Retina (tissue), 1 donor: ENCODE measurements at places on chromosomes 12 and 14.

DNA sequence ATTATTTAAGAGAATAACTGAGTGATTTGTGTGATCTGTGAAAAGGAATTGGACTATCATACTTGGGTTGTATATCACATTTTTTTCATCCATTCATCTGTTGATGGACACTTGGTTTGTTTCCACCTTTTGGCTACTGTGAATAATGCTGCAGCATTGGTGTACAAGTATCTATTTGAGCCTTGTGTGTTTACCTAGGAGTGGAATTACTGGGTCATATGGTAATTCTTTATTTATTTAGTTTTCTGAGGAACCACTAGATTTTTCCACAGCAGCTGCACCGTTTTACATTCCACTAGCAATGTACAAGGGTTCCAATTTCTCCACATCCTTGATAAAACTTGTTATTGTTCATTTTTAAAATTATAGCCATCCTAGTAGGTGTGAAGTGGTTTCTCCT is 56.1 kb downstream of the APAF1 start:
- no peak for DNase-seq

DNA sequence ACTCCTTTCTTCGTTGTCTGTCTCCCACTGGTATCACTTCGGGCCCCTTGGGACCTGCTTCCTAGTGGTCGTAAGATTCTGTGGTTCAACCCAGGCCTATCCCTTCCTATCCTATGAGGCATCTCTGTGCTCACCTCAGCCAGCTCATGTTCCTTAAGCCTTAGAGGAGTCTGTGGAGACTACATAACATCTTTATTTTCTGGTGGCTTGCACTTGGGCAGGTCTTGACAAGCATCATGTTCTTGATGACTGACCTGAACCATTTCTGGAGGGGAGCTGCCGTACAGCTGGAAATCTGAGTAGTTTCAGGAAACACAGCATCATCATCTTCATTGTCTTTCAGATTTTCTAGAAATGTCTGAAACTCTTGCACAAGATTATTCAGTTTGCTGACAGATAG is 69.3 kb downstream of the PPFIBP1 start:
- DNase-seq = no peak

- DNase-seq = no peak
Observed at GRCh38 chr14:92577321-92577742, 63.8 kb downstream of the RIN3 start.

- peak; percentile 67 for DNase-seq
Observed at GRCh38 chr12:70733385-70733784, 96.2 kb upstream of the PTPRB start.

GRCh38 chr12:8145754-8146441 is 10.9 kb upstream of the ZNF705A start:
- DNase-seq = peak; percentile 80

DNA sequence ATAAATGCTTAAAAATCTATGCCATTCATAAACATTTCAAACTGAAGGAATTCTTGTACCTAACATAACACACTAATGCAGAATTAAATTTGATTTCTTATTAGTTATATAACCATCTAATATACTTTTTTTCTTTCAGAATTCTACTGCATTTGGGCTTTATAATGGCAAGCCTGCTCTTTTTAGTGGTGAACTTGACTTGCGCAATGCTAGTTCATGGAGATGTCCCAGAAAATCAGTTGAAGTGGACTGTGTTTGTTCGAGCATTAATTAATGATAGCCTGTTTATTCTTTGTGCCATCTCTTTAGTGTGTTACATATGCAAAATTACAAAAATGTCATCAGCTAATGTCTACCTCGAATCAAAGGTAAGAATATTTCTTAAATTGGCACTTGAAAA is 47.3 kb downstream of the GPR137C start:
- no peak for DNase-seq

- DNase-seq = peak; percentile 78
Observed at GRCh38 chr14:95432144-95433093, 84.0 kb downstream of the SYNE3 start.

- DNase-seq = no peak
Observed at GRCh38 chr14:102849526-102850379, 72.5 kb downstream of the TRAF3 start.

GRCh38 chr14:100246809-100247428 is 8.0 kb downstream of the YY1 start:
- peak; percentile 54 for DNase-seq

DNA sequence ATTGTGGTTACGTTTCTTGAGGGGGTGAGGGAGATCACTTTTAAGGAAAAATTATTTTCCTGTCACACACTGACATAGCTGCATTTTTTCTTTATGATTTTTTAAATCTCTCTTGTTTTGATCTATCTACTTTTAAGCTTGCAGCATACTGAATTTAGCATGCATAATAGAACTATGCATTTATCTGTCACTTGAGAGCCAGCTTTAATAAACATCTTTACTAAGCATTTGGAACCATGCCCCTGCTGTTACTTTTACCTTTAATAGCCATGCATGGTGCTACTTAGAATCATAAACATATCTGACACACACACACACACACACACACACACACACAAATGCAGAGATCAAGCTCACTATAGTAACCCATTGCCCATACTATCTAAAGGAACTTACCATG is 486.2 kb downstream of the NELL2 start:
- DNase-seq = no peak

DNA sequence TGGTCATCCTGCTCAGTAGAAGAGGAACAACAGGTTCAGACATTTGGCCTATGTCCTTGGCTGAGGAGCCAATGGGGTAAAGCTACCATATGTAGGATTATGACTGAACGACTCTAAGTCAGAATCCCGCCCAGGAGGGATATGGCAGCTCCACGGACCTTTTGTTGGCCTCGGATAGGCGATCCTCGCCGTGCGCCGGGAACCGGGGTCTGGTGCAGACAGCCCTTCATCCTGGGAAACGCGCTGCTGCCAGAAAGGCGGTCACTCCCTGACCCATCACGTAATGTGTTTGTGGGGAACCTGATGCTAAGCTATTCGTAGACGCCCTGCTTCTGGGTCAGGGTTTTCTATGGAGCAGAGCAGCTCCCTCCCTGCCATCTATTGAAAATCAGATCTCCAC is 178.9 kb upstream of the ALG10B start:
- DNase-seq = no peak

- no peak for DNase-seq
Observed at GRCh38 chr14:57071639-57072038, 197.1 kb downstream of the EXOC5 start.

GRCh38 chr12:112524676-112525425 is 106.1 kb downstream of the PTPN11 start:
- no peak for DNase-seq

GRCh38 chr12:98754095-98754494 is 109.0 kb downstream of the APAF1 start:
- DNase-seq = no peak

- no peak for DNase-seq
Observed at GRCh38 chr14:38290601-38291188, 34.8 kb upstream of the CLEC14A start.

DNA sequence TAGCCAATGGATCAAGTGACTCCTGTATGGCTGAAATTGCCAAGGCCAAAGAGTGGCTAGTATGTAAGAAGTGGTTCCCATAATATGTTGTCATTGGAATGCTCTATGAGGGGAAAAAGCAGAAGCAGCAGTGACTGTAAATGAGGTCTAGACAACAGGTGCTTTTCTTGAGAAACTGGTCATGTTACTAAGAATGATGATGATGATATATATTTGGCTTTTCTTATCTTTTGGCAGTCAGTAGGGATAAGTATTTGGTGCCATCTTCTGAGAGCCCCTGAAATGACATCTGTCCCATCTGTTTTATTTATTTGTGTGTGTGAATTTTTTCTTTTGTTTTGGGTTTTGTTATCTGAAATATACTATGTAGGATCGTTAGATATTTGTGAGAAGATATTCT is 141.7 kb downstream of the SYT1 start:
- DNase-seq = no peak

DNA sequence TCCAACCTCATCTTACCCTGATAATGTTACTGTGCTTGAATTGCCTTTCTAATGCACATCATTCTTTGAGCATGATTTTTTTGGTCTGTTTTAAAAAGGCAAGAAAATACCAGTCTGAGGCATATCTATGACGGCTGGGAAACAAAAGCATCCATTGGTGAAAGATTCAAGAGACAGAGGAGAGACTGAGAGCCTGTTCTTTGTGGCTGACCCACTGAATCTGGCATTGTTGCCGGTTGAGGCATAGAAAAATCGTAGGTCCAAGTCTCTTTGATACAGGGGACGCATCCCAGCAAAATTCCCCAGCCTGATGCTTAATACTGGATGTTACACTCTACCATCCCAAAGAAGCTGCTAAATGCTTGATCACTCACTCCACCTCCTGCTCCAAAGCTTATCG is 2.9 kb upstream of the KLHL42 start:
- DNase-seq = no peak

- no peak for DNase-seq
Observed at GRCh38 chr14:89247457-89248122, 169.4 kb downstream of the FOXN3 start.

DNA sequence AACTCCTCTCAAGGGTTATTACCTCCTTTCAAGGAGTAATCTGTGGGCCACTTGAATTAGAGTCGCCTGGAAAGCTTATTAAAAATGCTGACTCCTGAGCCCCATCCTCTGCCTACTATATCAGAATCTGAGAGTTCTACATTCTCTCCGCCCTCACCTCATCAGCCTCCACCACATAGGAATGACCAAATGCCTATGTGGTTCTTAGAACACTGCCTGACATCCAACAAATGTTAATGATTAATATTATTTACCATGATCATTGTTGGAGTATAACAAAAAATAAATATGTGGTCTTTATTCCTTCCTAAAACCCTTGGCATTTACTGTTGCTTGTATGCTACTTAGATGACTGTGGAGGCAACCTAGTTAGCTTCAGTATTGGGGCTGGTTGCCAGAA is 91.9 kb downstream of the BBS10 start:
- DNase-seq = no peak

DNA sequence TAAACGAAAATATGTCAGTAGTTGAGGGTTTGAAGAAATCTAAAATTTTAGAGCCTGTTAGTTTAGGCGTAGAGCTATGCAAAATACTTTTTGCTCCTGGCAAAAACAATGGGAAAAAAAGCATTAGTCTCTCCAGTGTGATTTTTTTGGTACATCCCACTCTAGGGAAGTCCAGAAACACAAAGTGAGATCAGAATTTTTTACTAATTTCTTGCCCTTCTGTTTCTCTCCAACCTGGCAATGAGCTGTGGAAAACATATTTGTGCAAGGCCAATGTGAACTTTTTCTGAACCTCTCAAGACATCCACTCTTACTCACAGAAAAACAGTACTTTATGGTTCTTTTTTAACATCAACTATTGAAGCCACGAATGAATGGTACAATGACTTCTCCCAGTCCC is 56.9 kb upstream of the DCN start:
- no peak for DNase-seq

GRCh38 chr12:118494776-118495175 is 118.4 kb downstream of the SUDS3 start:
- DNase-seq = no peak

GRCh38 chr12:115203701-115204100 is 519.7 kb upstream of the TBX3 start:
- DNase-seq = no peak

- DNase-seq = no peak
Observed at GRCh38 chr14:60014402-60014801, 77.3 kb upstream of the PCNX4 start.

- DNase-seq = no peak
Observed at GRCh38 chr14:75226755-75227544, 50.5 kb upstream of the TMED10 start.

- DNase-seq = no peak
Observed at GRCh38 chr12:120540445-120540844, 6.3 kb downstream of the RNF10 start.

GRCh38 chr12:91983935-91984334 is 161.7 kb downstream of the BTG1 start:
- no peak for DNase-seq

- DNase-seq = no peak
Observed at GRCh38 chr12:80041692-80042091, 57.6 kb upstream of the OTOGL start.

GRCh38 chr14:94893411-94894160 is 123.7 kb upstream of the GSC start:
- DNase-seq = peak; percentile 37

- DNase-seq = no peak
Observed at GRCh38 chr12:100371146-100371545, 14.3 kb downstream of the SLC17A8 start.

DNA sequence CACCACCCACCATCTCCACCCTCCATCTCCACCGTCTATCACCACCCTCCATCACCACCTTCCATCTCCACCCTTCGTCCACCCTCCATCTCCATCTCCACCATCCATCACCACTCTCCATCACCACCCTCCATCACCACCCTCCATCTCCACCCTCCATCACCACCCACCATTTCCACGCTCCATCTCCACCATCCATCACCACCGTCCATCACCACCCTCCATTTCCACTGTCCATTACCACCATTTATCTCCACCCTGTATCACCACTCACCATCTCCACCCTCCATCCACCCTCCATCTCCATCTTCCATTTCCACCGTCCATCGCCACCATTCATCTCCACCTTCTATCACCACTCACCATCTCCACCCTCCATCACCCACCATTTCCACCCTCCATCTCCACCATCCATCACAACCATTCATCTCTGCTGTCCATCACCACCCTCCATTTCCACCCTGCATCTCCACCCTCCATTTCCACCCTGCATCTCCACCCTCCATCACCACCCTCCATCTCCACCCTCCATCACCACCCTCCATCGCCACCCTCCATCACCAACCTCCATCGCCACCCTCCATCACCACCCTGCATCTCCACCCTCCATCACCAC is 6.1 kb upstream of the CEP170B start:
- no peak for DNase-seq

DNA sequence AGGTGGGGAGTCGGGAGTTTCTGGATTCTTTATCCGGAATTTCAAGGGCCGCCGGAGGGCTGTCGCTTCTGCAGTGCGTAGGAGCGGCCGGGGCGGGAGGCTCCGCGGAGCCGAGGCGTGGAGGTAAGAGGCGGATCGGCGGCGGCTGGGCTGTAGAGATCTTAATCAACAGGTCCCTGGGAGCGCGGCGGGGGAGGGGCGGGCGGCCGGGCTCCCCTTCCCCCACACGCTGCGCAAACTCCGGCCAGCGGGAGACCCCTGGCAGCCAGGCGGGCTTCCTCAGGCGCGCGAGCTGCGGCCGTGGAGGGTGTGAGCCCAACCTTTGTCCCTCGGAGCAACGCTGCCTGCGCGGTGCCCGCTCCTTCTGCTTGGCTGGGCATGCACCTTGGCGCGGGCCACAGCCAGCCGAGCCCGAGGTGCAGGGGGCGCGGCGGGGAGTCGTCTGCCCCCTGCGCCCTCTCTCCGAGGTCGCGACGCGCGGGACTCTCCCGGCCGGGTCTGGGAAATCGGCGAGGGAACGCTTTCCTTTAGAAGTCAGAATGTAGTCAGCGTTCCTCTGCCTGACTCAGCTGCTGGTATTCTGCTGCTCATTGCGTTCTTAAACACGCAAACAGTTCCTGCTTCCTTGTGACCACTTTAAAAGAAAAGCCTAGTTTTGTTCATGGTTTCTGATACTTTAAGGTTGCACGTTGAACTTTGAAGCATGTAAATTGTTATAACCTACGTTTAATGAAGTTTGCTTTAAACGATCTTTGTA is at the start of gene PALS1:
PALS1 (plus strand) TSS at position 25 of the 757 bp plus-strand sequence. CDS start 37,736 bp downstream, outside the sequence.
- peak; percentile 95 for DNase-seq
